ENCODE measurements at places on chromosomes 2 and 18. TPM values are rescaled to one million over a fixed set of nuclear protein-coding genes. Genes with fewer than 3 reads are reported as not detected.

The SLC19A3 gene
- total RNA-seq, result 1.0 TPM

The ALPP gene
- total RNA-seq, result not detected

The LMAN1 gene
- 107 TPM for total RNA-seq

The MOGAT1 gene
- total RNA-seq, result not detected

The ALPI gene
- total RNA-seq, result not detected

DNA sequence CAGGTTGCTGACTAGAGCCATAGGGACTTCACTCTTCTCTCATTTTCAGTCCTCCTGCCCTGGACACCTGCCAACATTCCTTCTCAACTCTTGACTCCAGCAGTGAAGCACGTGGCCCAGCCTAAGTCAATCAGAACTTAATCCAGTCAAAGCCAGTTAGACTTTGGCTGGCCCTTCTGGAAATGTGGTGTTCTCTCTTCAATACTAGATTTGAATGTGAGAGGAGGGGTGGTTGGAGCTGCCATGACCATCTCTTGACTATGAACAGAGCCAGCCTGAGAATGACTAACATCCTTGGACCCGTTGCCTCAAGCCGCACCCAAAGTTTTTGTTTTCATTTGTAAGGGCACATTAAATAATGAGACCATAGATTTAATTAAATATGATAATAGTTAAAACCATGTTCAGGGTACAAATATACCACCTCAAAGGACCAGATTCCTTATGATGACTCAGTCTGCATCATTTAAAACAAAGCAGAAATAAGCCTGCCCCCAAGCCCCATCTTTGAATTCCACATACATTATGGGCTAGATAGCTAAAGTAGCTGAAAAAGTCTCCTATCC is 49.7 kb upstream of the RASGRP3 start:
- no peak for DNase-seq

DNA sequence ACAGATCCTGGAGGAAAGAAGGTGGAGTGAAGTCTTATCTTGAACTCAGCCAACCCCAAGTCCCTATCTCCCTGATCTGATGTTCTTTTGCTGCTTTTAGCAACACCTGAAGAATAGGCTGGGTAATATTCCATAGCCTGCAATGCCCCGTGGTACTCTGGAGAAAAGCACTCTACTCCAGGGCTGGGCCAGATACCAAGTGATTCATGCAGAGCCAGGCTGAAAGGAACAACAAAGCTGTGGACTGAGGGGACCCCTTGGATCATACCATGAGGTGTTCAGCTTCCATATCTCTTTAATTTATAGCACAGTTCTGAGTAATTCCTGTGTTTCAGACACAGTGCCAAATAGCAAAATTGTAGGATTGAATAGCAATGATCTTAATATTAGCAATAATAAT is 130.6 kb downstream of the NXPH2 start:
- DNase-seq, result no peak

DNA sequence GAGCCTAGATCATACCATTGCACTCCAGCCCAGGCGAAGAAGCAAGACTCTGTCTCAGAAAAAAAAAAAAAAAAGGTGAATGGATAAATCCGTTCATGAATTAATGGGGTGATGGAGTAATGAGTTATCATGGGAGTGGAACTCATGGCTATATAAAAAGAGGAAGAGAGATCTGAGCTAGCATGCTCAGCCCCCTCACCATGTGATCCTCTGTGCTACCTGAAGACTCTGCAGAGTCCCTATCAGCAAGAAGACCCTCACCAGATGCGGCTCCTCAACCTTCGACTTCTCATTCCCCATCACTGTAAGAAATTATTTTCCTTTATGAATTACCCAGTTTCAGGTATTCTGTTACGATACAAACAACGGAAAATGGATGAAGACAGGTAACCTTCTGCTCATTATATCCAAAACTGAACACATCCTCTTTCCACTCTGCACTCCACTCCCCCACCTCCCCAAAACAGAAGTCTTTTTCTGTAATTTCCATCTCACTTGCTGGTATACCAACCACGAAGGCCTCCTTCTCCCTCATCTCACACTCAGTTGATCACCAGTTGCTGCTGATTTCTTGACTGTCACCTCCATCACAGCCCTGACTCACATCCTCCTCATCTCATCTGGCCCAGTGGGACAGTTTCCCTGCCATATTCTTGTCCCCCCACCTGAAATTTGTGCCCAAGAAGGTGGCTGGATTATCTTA is 8.8 kb downstream of the RETREG2 start:
- DNase-seq, result no peak

DNA sequence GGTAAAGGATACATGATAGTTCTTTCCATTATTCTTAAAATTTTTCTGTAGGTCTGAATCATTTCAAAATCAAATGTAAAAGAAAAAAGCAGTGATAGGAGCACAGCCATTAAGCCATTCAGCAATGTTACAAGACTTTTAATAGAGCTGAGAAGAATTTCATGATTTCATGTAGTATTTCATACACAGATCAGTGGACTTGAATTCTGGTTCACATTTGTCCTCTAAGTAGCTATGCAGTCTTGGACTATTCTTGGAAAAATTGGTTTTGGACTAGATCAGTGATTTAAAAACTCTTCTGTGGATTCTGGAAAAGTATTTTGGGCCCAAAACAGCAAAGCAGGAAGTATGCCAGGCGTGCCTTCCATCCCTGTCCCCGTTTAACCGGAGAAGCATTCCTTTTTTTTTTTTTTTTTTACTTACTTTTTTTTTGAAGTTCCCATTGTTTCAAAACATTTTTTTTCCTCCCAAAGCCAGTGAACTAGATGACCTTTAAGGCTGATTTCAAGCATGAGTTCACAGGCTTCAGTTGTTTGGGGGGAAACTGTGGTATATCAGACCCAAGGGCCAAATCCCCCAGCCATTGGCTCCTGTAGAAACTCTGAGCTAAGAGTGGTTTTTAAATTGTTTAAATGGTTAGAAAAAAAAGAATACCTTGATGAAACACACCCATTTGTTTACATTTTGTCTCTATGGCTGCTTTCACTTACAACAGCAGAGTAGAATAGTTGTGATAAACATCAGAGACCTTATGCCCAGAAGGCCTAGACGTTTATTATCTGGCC is 17.5 kb upstream of the POLI start:
- no peak for DNase-seq

DNA sequence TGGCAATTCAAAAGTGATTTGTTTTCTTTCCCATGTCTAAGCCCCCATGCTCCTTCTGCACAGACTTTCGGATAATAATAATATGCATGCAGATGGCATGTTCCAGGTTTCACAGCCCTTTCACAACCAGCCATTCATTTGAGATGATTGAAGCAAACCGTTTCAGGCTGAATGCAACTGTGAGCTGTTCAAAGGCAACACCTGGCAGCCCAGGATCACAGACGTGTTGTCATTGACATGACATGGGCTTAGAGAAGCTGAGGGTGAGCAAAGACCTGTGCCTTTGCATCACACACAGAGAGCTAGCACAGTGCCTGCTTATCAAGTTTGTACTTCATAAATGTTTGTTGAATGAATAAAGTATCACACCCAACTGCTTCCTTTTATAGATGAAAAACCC is 12.4 kb upstream of the ERMN start:
- DNase-seq, result no peak

GRCh38 chr2:37892436-37893114 is 32.5 kb upstream of the RMDN2 start:
- no peak for DNase-seq

- DNase-seq, result no peak
Observed at GRCh38 chr2:217800433-217801114, 202.2 kb downstream of the TNS1 start.

DNA sequence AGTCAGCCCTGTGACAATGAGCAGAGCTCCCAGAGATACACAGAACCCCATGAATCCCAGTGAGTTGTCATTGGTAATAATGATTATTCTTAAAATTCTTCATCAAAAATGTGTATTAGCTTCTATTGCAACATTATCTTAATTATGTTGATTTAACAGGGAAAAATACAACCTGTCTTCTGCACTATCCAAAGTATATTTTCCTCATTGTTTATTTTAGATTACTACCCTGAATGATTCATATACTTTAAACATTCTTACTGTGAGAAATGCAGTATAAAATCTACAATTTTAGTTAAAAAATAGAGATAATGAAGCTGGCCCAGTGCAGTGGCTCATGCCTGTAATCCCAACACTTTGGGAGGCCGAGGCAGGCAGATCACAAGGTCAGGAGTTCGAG is 125.2 kb upstream of the LYPD1 start:
- DNase-seq, result no peak

DNA sequence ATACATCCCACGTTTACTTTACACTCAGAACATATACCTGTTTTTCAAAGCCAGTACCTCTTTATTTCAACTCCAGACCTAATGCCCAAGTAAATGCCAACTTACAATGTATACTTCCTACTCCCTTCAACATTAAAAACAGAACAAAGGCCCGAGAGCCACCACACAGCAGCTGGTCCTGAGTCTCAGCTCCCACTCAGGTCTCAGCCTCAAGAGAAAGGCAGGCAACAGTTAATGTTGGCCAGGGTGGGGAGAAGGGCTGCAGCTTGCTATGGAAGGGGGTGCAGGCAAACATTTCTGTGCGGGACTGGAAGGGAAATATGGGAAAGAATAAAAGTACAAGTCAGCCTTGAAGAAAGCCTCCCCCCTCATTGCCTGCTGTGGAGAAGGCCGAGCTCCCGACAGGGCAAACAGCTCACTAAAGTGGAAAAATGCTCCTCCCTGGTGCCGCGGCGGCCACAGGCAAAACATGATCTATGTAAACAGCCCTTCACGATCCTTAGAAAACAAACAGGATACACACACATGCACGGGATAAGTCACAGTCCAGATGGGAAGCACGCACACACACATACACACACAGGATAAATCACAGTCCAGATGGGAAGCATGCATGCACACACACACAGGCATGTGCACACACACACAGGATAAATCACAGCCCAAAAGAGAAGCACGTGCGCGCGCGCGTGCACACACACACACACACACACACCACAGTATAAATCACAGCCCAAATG is 67.4 kb downstream of the ADNP2 start:
- DNase-seq, result no peak

- no peak for DNase-seq
Observed at GRCh38 chr18:55927831-55928230, 339.8 kb upstream of the TCF4 start.

DNA sequence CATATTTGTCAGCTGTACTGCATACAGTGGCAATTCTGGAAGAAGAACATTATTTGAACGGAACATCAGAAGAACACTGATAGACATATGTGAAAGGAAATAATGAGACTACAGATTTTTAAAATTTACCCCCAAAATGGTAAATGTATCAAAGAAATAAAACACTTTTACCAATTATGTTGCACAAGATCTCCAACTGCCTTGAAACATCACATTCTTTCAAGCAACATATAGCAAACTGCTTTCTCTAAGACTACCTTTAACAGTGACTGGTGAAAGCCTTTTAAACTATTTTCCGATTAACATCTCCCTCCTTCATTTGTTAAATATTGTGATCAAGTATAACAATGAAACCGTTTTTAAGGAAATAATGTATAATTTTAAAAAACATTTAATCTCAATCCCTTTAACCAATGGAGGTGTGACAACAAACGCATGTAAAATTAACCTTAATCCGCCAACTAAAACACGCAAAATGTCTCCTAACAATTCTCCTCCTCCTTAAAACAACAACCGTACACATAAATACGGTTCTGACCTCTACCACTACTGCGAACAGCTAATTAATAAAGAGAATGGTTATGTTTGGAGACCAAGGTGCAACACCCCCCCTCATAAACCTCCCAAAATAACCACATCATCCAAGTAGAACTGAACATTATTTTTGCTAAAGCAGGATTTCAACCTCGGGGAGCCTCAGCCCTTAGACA is 2.4 kb downstream of the FBXO11 start:
- DNase-seq, result no peak

GRCh38 chr2:121682396-121683298 is 33.4 kb upstream of the CLASP1 start:
- no peak for DNase-seq

DNA sequence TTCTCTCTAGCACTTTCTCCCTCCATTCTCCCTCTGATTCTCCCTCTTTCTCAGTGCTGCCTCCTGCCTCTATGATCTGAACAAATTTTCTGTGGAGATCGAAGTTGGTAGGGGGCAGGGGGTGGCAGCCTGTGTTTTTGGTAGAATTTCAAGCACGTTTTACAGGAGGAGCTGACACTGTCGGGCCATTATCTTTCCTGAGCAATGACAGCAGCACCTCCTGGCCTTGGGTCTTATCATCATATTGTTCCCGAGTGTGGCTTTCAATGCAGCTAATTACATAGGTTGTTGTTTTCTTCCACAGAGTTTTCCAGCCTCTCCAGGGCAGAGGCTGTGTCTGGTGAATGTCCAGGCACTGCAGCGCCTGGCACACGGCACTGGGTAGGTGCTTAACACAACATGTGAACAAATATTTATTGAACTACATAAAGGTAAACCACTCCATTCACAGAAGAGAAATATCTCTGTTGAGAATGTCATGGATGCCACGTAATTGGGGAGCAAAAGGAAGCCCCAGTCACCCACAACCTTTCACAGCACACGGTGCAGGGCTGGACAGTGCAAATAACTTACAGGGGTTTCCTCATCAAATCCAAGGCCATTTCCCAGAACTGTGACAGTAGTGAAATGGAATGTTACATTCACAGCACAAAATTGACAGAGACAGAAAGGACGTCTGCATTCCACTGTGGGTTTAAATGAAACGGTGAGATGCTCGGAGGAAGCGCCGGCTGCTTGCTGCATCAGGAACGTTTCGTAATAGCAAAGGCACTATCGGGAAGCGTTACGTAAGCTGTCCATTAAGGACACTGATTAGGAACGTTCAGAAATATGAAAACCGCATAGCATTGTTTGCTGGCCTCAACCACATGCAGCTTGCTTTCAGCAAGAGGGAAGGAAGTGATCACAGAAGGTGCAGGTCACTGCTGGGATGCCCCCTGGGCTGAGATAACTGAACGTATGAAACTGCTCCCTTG is 6.5 kb upstream of the KCNG2 start:
- peak; percentile 81 for DNase-seq

DNA sequence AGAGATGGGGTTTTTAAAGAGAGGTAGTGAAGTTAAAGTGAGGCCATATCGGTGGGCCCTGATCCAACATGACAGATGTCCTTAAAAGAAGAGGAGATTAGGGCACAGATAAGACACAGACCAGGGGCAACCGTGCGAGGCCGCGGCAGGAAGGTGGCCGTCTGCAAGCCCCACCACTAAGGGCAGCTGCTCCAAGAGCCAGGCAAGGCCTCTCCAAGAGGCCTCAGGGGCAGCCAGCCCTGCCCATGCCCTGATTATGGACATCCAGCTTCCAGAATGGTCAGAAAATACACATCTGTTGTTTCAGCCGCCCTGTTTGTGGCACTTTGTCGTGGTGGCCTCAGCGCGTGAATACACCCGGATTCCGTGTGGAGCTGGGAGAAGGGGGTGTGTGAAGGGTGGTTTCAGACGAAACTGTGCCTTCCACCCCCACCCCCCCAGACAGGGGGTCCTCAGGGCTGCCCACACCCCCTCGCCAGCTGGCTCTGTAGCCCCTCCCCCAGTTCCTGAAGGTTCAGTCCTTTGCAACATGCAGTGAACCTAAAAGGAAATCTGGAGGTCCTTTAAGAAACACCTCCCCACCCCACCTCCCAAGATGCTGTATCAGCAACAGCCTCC is 74.1 kb upstream of the SMAD7 start:
- DNase-seq, result peak; percentile 46

- no peak for DNase-seq
Observed at GRCh38 chr2:9663008-9663879, 32.4 kb upstream of the YWHAQ start.

- DNase-seq, result no peak
Observed at GRCh38 chr2:30265052-30266015, 34.0 kb downstream of the LBH start.

Data from right atrium auricular region (tissue), 2 donors.